ENCODE measurements at places on chromosomes 1 and 21.

DNA sequence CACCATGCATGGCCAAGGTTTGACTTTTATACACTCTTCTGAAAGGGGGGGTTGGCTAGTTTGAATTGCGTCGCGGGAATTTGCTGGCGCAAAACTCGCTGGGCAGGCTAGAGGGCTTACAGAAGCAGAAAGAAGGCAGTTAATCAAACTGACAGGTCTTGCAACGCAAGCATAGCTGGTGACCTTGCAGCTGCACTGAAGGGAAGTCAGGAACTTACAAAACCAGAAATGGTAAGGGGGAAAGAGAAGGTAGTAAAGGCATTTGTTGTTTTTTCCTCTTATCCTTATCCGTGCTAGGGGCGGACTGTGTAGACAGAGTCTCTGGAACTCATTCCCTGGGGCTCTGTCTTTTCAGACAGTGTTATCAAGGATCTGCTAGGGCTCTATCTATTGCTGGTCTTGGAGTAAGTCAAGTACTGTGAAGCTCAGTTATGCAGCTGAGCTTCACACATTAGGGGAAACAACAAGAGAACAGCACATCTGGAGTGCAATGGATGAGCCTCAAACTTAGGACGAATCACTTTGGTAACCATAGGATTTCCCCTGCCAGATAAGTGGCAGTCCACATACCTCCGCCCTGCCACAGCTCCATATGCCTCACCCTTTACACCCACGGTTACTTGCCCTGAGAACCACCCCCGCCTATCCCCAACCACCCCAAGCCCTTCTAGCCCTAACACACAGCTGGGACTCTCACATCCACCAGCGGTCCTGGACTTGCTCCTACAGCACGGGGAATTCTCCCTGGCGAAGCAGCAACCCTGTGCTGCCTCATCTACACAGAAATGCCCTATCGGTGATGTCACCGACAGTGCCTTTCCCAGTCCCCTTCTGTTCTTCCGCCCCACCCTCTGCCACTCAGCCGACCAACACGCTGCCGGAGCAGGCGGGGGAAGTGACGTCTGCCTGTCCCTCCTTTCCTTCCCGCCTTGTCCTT lies 251.4 kb downstream of the FAM72C start:
- no peak for DNase-seq

DNA sequence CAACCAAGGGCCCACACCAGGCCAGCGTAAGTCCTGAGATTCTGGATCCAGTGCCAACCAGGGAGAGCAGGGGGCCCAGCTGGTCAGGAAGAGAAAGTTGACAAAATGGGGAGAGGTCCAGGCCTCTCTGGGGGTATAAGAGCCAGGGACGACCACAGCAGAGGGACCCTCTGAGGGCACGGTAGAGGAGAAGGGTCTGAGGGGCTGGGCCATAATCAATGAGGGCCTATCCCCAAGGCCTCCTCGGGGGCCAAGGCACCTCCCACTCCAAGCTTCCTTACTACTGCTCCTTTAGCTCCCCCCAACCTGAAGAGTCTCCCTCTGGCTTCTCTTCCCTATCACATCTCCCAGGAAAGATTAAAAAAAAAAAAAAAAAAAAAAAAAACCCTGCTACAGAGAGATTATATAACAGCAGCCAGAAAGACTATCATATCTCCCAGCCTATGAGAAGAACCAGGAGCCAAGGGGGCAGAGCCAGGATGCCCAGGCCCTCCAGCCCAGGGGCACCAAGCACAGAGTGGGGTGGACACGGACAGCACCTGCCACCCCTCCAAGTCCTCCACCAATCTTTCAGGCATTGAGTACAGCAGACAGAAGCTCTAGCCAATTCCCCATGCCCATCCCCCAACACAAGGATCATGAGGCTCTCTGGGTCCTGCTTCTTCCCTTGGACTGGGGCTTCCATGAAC lies 2.7 kb downstream of the MEF2D start:
- no peak for DNase-seq

DNA sequence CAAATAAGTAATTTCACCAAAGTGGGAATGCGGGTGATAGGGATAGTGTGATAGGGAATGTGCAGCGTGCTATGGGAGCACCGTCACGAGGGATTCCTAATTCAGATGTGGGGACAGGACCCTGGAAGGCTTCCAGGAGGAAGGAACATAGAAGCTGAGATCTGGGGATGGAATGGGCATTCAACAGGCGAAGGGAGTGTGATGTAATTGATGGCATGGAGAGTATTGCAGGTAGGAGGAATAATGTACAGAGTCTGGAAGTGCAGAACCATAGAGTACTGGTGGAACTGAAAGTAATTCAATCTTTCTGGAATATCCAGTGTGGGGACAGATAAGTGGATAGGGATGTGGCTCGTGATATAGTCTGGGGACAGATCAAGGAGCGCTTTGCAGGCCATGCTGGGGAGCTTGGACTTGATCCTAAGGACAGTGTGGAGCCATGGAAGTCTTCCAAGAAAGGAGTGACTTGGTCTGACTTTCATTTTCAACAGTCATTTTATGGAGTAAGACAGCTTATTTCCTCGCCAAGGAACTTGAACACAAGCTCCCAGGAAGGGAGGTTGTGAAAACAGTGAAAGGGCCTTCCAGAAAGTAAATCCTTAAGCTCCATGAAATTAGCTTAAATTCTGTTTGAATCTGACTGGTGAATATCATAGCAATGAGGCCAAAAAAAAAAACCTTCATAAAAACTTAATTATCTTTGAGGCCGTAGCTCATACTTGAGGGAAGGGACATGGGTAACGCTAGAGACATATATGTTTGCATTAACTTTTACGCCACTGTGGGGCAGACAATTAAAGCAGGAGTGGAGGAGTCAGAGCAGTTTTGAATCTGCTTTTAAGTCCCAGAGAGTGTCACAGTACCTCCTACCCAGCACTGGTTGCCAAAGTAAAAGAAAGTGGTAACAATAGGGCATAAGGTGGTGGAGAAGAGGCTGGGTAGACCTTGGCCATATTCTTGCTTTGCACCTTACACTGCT lies 55.8 kb downstream of the ROR1 start:
- DNase-seq, result peak; percentile 84

DNA sequence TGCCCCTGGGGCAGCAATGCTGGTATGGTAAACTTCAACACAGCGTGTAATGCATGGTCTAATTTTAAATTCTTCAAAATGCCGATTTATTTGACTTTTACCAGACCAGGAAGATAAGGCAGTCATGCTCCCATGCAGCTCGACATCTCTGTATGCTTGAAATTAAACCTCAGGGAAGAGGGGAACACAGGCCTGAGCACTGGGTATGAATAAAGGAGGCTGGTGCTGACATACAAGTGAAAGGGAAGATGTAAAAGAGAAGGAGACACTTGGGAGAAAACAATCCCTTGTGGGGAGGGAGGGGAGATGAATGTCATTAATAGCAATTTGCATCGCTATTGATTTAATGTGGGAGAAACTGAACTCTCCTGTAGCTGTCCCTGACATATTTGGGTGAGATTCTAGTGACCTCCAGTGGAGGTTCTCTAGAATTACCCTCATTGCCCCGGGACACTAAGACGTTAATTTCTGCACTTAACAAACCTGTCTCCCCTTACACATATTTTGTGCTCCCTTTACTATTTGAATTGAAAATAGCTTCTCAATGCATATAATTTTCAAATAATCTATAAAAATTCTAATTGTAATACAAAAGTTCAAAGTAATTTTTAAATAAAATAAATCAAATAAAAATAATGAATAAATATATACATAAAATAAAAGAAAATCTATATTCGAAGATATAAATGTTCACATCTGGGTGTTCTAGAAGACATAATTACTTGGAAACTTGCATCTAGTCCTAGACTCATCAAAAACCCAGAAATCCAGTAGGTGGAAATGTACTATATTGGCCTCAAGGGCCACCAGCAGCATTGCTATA lies 283.1 kb downstream of the LMX1A start:
- DNase-seq, result peak; percentile 60

DNA sequence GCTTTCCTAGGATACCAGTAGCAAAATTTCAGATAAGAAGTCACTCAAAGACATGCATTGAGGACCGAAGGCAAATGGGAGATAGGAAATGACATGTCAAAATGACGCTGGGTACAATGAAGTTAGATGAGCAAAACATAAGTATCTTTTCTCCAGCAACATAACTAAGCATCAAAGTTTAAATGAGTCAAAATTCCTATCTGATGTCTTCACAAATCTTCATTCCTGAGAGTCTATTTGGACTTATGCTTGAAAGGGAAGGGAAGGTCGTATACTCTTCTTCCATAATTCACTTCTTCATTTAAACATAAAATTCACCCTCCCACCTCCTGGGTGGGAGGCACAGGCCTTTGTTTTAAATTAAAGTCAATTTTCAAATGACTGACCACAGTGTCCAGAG lies 4.1 kb upstream of the TMEM81 start:
- no peak for DNase-seq

- no peak for DNase-seq
Measured at GRCh38 chr1:19479351-19480120, 5.8 kb downstream of the CAPZB start.

- no peak for DNase-seq
Measured at GRCh38 chr1:54716299-54717047, 812 bp downstream of the TTC4 start.
